Urothelium cell line (cell line): ENCODE measurements at places on chromosomes 1 and 21.

- DNase-seq, result no peak
These were observed 481.8 kb downstream of the USP25 start for GRCh38 chr21:16211339-16212303.

DNA sequence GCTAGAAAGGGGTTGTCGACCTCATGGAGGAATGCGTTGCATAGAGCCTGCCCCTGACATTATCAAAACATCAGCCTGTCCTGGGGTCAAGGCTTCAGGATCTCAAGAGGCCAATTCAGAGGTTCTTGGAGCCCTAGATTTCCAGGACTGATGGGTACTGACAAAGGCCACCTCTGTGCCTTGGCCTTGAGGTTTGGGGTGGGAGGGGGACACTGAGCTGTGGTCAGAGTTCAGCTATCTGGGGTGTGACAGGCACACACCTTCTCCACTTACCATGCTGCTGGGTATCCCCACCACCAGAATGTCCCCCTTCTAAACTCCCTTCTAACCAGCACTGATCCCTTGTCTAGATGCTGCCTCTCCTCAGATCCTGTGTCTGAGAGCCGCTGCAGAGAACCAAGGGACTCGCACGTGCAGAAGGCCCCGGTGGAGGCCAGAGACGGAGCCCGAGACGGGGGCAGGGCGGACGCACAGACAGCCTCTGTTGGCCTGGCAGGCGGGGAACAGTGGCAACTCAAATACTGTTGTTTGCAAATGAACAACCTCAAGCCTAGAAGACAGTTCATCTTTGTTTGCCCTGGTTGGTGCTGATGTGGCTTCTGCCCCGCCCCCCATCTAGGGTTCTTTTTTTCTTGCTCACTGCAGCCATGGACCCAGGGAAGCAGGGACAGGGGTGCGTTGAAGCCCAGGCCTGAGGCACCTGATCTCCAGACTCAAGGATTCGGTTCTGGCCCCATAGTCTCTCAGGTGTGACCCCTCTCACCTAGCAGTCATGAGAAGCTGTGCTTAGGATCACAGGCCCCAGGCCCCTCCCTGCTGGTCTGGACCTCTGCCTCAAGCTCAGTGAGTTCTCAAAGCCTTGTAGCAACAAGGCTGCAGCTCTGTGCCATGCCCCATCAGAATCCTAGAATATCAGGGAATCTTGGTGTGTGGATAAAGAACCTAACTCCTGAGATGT is 28.1 kb upstream of the CSF1 start:
- no peak for DNase-seq

GRCh38 chr1:116911779-116912469 is 2.2 kb downstream of the PTGFRN start:
- no peak for DNase-seq

DNA sequence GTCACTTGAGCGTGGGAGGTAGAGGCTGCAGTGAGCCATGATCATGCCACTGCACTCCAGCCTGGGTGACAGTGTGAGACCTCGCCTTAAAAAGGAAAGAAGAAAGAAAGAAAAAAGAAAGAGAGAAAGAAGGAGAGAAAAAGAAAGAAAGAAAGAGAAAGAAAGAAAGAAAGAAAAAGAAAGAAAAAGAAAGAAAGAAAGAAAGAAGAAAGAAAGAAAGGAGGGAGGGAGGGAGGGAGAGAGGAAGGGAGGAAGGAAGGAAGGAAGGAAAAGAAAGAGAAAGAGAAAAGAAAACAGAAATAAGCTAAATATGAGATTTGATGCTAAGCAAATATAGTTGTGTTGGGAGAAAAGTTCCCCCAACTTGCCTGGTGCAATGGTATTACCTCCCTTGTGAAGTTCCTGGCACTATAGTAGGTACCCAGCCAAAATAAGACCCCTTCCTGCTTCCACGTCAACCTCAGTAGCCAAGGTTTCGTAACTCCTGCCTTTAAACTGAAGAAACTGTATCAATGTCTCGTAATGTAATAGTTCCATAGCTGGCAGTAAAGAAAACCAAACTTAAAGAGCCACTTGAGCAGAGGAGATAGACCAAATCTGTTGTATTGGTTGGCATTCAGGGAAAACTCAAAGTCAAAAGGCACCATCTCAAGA is 88.1 kb upstream of the HNRNPU start:
- DNase-seq, result no peak

- DNase-seq, result no peak
These were observed 2.6 kb upstream of the GNG5 start for GRCh38 chr1:84509029-84509428.

- DNase-seq, result peak; percentile 21
These were observed 107.5 kb downstream of the TIAM1 start for GRCh38 chr21:31236528-31236927.

DNA sequence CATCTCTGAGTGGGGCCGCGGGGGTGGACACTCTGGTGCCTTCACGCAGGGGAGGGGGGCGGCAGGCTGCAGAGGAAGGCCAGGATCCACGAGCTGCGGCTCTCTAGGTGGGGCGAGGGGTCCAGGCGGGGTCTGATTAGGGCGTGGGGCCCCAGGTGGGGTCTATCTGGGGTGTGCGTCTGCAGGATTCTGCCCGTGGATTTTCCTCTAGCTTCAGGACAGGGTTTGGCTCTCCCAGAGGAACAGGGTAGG is 6.3 kb downstream of the JMJD4 start:
- no peak for DNase-seq

DNA sequence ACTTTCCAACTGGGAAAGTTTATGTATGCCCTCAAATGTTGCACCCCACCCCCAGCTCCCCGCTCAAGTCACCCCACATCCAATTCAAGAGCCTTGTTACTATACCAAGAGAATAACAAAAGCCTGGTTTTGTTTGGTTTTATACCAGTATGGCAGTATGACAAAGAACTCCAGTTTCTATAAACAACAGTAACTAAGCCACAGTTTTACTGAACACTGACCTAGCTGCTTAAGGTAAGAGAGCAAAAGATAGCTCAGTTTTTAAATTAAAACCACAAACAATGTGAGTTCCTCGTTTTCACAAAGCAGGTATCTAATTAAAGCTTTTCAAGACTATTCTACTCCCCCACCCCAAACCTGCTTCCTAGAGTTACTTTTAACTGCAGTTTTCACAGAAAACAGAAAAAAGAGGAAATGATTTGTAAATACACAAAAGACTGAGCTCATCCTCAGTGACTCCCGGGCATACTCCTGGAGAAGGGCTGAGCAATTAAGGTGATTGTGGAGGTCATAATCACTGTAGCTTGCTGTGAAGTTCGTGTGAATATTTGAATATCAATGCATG is 59.3 kb upstream of the LHX8 start:
- DNase-seq, result no peak

GRCh38 chr1:11891433-11892186 is 32.9 kb upstream of the NPPB start:
- DNase-seq, result no peak
